ENCODE measurements at places on chromosomes 12 and 14. TPM values are rescaled to one million over a fixed set of nuclear protein-coding genes. Genes with fewer than 3 reads are reported as not detected.

DNA sequence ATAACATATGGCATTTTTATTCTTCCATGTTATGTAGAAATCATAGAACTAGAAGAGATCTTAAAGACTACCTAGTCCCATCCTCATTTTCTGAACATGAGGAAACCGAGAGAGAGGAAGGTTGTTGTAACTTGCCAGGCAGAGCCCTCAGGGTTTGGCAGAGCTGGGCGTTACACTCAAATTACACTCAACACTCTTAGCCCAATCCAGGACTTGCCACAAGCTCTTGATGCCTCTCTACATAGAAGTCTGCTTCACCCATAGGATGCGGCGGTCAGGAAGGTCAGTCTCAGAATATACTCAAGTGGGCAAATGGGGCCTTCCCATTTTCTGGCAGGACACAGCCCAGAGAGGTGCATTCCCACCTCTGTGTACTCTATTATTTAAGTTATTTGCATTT, 208.1 kb downstream of the ZFP36L1 start:
- DNase-seq = no peak

DNA sequence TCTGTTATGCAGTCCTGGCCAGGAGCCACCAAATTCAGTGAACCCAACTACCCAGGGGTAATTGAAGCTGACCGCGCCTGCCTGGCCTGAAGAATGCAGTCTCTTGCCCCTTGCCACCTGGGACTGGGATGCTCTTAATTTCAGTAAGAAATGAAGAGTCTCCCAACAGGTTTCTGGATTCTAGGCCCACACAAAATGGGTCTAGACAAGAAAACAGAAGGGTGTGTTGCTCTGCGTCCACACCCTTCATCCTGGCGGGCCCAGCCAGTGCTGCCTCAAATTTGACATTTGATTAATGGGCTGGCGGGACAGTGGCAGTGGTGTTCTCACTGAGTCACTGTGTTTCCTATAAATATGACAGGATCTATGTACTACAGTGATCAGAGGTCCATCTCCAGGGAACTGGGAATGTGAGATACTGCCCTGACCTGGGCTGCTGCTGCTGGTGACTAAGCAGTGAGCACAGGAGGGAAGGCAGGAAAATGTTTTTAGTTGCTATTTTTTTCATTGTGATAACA, 6.5 kb downstream of the TMEM253 start:
- no peak for DNase-seq

GRCh38 chr14:59067127-59067894, 121.2 kb upstream of the DAAM1 start:
- DNase-seq = no peak

The TCL1A gene
- total RNA-seq = 1.4 TPM

DNA sequence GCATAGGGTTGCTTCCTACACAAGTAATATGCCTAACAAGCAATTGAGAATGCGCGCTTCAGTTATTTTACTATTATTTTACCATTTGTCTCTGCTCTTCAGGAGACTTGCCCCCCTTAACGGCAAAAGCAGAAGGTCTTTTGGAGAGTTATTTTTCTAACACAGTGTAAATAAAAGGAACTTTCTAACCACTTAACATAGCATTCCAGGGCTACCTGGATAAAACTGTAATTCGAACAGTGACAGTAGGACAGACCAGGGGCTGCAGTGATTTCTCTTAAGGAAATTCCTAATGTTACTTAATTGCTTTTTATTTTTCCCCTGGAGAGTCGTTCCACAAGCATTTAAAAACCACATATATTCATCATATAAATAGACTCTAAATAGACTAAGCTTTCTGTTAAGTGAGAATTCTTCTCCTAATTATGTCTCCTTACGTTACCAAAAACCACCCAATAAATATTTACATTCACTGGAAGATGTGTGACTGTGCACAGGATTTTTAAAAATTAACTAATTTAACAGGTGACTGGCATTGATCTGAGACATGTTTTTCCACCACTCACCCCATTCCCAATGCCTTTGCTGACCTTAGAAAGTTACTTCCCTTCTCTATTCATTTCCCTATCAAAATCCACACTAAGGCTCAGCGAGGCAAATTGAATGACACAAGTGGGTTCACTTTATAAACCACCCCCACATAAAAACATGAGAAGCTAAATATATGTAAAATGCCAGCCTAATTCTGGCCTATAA, 72.4 kb downstream of the RNF34 start:
- DNase-seq = no peak

- DNase-seq = no peak
Measured at GRCh38 chr12:129067491-129067890, 214.2 kb downstream of the GLT1D1 start.

DNA sequence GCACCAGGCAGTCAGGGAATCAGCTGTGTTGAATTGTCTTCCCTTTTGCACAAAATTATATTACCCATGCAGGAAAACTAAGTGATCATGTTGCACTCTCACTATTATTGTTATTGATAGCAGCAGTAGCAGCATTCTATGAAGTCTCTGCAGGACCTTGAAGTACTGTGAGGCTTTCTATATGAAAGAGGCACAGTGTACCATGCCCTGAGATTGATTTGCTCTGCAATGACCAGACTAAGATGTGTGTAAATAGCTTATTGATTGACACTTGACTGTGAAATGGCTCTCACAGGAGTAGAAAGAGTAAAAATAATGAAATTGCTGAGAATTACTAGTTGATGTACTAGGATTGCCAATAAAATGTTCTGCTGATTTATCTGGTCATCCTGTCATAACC, 99.9 kb downstream of the KICS2 start:
- DNase-seq = no peak

- DNase-seq = no peak
Measured at GRCh38 chr14:106670011-106670410, 1143.6 kb downstream of the TMEM121 start.

DNA sequence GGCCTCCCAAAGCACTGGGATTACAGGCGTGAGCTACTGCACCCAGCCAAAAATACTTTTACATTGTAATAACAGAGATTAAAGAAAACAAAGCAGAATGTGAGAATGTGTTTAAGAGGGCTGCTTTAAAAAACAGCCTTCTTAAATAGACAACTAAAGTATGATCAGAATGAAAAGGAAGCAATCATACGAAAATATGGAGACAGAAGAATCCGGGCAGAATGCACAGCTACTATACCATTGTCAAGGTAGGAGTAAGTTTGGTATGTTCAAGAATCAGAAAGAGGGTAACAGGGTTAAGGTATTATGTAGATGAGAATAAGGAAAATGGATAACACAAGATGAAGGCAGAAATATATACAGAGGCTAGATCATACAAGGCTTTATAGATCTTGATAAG, 8.5 kb downstream of the SEC23A start:
- DNase-seq = no peak

- no peak for DNase-seq
Measured at GRCh38 chr12:725076-725475, 27.3 kb upstream of the WNK1 start.

GRCh38 chr12:16881986-16882570, 276.1 kb upstream of the LMO3 start:
- DNase-seq = no peak

DNA sequence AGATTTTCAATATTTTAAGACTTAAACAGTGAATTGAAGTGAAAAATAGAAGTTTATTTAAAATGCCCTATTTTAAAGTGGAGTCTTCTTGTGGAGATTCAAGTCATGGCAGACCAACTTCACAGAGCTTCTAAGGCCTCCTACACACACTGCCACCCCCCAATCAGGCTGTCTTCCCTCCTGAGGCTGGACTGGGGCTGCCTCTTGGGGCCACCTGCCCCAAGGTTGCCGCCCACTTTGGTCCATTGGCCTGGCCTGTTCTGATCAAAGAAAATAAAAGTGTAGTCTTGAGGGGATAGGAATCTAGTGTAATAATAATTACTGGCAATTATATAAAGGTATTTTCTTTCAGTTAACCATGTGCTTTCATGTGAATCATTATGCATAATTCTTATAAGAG, 1.3 kb downstream of the GOLT1B start:
- DNase-seq = no peak

DNA sequence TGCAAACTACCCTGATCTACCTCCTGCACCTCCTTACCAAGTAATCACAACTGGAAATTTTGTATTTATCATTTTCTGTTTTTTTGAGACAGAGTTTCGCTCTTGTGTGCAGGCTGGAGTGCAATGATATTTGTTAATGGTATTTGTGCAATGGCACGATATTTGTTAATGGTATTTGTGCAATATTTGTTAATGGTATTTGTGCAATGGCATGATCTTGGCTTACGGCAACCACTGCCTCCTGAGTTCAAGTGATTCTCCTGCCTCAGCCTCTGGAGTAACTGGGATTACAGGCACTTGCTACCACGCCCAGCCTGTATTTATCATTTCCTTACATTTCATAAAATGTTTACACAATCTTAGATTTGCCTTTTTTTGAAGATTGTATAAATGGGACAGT, 5.7 kb upstream of the NECAP1 start:
- no peak for DNase-seq

- DNase-seq = no peak
Measured at GRCh38 chr12:4743046-4743445, 22.8 kb downstream of the GALNT8 start.

- no peak for DNase-seq
Measured at GRCh38 chr14:55712491-55712890, 132.5 kb downstream of the KTN1 start.

DNA sequence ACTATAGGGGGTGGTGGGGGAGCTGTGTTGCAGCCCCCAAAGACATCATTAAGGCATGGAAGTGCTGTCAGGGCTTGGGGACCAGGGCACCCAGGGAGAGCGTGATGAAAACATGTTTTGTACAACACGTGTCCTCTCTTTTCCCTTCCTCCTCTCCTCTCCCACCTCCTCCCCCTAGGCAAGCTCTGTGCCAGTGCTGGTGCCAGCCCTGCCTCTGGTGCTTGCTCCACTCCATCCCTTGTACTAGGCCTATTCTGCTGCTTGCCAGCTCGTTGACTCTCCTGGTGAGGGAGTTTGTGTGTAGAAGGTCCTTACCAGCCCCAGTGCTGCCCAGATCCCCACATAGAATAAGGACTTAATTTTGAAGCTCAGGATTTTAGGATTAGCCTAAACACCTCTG, 3.2 kb upstream of the RARG start:
- no peak for DNase-seq

DNA sequence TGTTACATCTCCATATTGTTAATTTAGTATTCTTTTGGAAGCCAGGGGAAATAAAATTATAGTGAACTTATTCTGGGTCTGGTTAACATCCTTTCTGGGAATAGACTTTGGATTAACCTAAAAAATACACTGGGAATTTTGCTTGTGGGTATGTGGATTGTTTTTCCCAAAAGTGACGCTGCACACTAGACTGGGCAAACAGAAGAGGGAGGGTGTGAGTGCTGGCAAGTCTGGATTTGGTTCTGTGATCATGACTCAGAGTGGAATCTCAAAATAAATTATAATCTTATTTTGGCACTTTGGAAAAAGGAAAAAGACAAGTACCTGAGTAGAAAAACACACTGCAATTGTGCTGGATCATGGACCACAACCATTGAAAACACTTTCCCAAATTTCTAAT, 15.2 kb upstream of the LUM start:
- no peak for DNase-seq

The HOXC4 gene
- 0.43 TPM for total RNA-seq

GRCh38 chr14:101476916-101477553, 84.3 kb upstream of the DIO3 start:
- DNase-seq = no peak

DNA sequence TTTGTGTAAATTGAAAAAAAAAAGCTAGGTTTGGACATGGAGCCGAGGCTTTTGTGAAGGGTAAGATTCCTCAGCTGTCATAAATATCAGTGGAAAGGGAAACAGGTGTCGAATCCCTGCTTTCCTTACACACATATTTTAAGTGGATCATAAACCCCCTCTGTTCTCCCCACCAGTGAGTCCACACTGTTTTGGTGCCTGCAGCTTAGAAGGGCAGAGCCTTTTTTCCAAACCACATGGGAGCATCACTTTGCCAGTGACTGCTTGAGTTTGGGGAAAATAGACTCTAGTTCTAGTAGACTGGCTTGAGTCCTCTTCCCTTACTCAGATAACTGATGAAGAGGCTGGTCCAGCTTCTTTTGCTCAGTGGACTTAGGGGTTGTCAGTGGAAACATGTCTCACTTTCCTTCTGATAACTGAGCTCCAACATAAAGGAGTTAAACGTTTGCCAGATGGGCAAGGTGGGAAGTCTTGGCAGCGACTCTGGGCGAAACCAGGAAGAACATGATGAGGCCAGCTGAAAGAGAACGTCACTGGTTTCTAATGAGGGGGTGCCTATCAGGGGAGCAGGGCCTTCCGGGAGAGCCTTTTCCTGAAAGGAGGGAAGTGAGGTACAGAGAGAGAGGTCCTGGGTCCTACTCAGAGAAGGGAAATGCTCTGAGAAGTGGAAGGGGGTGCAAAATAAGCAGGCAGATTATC, 168.1 kb upstream of the PARP11 start:
- DNase-seq = no peak

The PRKD1 gene
- not detected for total RNA-seq

GRCh38 chr12:85358715-85359114, 78.7 kb downstream of the ALX1 start:
- no peak for DNase-seq

GRCh38 chr14:89418452-89418851, 1.4 kb upstream of the FOXN3 start:
- DNase-seq = peak; percentile 12

- no peak for DNase-seq
Measured at GRCh38 chr12:132194556-132194955, 50.3 kb downstream of the NOC4L start.

GRCh38 chr14:87888136-87888999, 104.6 kb downstream of the GALC start:
- DNase-seq = no peak

- DNase-seq = no peak
Measured at GRCh38 chr12:30613119-30613830, 82.4 kb downstream of the IPO8 start.

The SLC35E3 gene
- total RNA-seq = 6.8 TPM

DNA sequence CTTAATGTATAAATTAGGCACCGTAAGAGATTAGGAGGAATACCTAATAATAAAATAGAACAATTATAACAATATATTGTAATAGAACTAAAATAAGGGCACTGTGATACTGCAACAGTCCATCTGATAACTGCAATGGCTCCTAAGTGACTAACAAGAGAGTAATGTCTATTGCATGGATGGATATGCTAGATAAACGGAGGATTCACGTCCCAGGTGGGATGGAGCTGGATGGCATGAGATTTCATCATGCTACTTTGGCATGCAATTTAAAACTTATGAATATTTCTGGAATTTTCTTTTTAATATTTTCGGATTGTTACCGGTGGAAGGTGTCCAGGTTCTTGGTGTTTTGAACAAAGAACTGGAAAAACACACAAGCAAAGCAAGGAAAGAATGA, 2.2 kb upstream of the TMEM19 start:
- DNase-seq = no peak

DNA sequence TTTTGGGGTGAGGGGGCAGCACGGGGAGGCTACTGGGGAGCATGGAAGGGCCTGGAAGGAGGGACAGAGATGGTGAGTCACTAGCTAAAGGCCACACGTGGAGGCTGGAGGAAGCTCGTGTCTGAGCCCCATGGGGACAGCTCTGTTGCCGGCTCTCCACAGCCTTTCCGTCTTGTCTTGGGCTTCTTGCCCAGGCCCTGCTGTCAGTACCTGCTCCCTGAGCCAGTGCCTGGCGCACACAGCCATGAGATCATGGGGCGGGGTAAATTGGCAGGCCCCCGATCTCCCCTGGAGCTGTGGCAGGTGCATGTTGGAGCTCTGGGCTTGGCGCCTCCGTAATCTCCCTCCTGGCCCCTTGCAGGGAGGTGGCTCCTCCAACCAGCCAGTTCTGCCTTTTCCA, 16.1 kb upstream of the KRT80 start:
- no peak for DNase-seq

GRCh38 chr12:132204063-132204792, 60.0 kb downstream of the NOC4L start:
- DNase-seq = no peak

All from T-cell (primary cell).